AG10803 (cell line): ENCODE measurements at places on chromosomes 4 and X.

DNA sequence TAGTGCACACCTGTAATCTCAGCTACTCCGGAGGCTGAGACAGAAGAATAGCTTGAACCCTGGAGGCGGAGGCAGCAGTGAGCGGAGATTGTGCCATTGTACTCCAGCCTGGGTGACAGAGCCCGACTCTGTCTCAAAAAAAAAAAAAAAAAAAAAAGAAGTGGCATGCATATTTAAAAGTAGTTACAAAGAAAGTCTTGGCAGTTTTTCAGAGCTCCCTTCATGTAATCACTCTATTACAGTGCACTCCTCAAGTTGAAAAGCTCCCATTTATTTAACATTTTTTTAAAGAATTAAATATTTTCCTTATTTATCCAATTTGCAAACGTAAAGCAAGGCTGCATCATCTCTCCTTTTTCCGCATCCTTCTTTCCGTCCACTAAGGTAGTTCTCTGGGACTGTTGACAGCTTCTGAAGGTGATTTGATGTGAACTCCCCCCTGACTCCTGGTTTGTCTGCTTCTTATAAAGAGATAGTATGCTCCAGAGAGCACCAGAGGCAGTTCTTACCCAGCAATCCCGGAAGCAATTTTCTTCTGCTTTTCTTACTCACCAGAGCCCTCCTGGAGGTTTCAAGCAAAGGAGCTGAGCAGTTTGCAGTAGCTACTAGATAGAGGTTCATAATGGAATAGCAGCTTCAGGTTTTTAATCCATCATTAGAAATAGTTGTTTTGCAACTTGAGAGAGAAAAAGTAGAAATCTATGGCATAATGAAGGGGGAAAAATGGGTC, 151.0 kb downstream of the PALLD start:
- no peak for DNase-seq

DNA sequence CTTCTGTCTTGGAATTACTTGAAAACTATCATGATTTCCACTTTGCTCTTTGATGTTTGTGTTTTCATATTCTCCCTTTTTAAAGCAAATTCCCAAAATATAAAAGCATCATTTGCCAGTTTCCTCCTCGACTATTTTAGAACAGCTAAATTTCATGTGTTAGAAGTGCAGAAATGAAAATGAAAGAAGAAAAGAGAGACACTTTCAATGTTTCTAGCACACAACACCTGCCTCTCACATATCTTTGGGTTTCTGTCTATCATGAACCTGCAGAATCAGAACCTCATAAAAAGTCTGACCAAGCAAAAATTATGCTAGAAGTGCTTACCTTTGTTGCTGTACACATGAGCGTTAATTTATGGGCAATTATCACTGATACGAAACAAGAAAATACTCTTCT, 1.9 kb upstream of the NEUROG2 start:
- no peak for DNase-seq

GRCh38 chr4:143286701-143287571, 49.7 kb upstream of the GAB1 start:
- peak; percentile 59 for DNase-seq

GRCh38 chr4:54440394-54441136, 211.5 kb downstream of the PDGFRA start:
- DNase-seq, result peak; percentile 44

- no peak for DNase-seq
Measured at GRCh38 chrX:151397741-151398070, 700 bp downstream of the VMA21 start.

- DNase-seq, result no peak
Measured at GRCh38 chr4:109588176-109588575, 28.1 kb downstream of the MCUB start.

DNA sequence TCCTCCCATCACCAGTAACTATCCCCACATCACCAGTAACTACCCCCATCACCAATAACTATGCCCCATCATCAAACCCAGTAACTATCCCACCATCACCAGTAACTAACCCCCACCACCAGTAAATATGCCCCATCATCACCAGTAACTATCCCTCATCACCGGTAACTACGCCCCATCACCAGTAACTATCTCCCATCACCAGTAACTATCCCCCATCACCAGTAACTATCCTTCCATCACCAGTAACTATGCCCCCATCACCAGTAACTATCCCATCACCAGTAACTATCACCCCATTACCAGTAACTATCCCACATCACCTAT, 2.9 kb downstream of the ASMTL start:
- no peak for DNase-seq

GRCh38 chr4:161519611-161520010, 644.2 kb downstream of the FSTL5 start:
- DNase-seq, result no peak

GRCh38 chrX:94751611-94752010, 1077.6 kb downstream of the FAM133A start:
- no peak for DNase-seq

- no peak for DNase-seq
Measured at GRCh38 chr4:96497621-96498020, 657.7 kb downstream of the PDHA2 start.

DNA sequence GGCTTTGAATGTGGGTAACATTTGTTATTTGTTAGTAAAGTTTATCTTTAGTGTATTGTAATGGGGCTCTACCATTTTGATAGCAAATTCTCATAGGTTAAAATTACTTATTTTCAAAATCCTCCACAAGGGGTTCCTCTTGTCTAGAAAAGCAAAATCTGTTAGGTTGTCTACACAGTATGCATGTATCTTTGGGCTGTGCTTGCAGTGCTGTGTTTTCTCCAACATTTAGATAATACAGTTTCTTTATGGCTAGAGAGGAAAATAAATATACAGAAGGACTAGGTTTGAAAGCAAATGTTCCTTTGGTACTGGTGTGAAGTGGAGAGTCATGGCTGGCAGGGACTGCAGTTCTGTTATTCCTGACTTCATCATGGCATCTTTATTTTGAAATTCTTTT, 40.3 kb downstream of the POLR2B start:
- DNase-seq, result peak; percentile 20

- no peak for DNase-seq
Measured at GRCh38 chr4:102153391-102153790, 191.9 kb downstream of the SLC39A8 start.

DNA sequence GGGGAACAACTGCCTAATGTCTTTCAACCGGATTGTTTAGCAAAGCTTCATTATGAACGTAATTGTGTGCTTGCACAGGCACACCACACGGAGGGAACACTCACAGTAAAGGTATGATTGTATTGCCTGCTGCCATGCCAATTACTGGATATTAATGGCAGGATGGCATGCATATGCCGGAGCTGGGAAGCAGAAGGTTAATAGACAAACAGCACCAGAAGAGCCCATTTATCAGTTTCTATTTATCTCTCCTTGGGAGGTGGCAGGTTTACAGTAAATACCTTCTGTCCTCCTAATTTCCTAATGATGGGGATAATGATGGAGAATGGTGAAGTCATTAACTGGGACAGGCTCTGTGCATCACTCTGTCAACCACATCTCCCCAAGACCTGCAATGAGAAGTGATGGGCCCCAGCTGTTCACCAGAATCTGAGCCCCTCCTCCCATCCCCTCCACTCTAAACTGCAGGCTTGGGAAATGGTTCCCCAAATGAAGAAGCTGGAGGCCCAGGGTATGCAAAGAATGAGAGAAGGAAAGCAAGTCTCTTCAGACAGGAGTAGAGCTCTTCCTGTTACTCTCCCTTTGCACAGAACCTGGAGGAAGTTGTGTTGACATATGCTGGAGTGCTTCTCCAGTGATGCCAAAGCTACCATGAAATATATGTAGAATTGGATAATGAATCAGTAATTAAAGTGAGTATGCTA, 160.8 kb downstream of the NAA11 start:
- no peak for DNase-seq
